GM03348 (cell line): ENCODE measurements at places on chromosomes 13 and 19.

DNA sequence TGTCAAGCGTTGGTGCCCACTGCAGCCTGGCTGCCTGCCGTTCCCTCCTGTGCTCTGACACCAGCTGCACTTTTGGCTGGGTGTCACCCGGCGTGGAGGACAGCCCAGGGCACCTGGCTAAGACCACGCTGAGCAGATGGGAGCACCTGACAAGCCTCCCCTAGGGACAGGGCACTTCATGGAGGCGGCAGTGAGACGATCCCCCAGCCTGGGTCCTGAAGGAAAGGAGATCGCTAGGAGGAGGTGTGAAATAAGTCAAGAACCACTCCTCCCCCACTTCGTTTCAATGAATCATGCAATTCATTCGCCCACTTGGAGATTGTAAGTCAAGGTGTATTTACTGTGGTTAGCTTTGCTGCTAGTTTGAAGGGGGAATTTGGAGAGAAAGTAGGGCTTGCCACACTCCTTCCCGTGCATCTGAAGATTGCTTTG is 38.8 kb downstream of the VSTM2B start:
- DNase-seq = no peak

DNA sequence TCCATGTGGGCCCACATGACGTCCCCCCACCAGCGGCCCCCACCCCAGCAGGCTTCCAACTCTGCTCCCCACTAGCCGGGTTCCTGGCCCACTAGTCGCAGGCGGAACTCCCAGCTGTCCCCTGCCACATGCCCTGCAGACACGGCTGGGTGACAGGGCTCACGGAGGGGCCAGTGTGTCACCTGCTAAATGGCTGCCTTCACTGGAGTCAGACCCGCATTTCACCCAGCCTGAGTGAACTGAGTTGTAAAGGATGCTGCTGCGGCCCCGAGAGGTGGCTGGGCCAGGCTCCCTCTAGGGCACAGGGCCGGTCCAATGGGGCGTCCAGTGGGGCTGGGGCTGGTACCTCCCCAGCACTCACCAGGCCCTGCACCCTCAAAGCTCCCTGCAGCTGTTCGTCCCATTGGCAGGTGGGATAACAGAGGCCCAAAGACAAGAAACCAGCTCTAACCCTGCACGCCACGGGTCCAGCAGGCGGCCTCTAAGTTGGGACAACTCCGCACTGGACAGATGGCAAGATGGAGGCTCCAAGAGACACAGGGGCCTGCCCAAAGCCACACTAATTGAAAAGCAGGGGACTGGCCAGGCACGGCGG is 3.2 kb downstream of the LMNB2 start:
- no peak for DNase-seq

GRCh38 chr13:26952551-26953143 is 192.1 kb upstream of the GPR12 start:
- DNase-seq = no peak

DNA sequence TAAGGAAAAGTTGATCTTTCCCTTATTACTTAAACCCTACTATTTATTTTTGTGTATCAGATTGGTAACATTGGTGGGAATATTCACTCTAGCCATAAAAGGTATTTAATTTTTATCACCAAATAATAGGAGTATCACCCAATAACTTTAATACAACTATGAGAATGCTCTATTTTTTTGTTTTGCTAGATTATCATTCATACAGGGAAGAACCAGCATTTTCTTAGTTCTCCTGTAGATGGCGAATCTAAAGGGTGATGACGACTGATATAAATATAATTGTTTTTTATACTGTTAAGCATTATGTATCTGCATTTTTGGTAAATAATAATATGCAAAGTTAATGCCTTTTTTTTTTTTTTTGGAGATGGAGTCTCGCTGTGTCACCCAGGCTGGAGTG is 7.9 kb upstream of the FRY start:
- no peak for DNase-seq

DNA sequence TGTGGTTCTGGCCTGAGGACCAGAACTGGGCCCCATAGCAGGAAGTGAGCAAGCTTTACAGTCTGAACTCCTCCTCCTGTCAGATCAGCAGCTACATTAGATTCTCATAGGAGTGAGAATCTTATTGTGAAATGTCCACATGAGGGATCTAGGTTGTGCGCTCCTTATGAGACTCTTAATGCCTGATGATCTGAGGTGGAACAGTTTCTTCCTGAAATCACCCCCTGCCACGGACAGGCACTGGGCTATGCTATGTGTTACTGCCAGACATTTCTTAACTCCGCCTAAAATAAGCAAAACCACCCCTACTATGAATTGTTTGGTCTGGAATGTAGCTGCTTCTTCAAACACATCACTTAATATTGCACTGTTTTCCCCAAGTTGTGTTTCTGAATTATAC is 4.6 kb downstream of the FBXL3 start:
- peak; percentile 49 for DNase-seq

DNA sequence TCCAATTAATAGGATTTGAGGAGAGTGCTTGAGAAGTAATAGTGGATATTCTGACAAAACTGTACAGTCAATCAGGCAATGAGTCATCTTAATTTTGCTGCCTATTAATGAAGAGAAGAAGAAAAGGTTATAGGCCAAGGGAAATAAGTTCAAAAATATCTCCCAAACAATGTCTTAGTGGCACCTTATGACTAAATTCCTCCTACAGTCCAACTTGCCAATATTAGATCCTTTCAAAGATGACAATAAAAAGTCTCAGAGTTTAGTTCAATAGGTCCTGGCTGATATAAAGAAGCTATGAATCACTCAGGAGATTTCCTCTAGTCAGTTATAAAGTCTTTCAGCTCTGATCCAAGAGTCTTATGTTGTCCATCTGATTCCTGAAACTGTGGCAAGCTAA is 27.9 kb downstream of the UGGT2 start:
- peak; percentile 3 for DNase-seq
